Amniotic epithelial cell (primary cell): ENCODE measurements at places on chromosomes 3 and 15.
A peak's percentile ranks its signal among the peaks of the same experiment; 100 is the strongest.

GRCh38 chr3:44883999-44884431 lies 9.6 kb downstream of the TGM4 start:
- DNase-seq = peak; percentile 87

GRCh38 chr3:133377396-133377795 lies 22.5 kb upstream of the BFSP2 start:
- peak; percentile 43 for DNase-seq

- peak; percentile 34 for DNase-seq
Measured at GRCh38 chr15:73704869-73705645, 20.9 kb downstream of the CD276 start.

GRCh38 chr3:128369881-128370642 lies 96.6 kb downstream of the DNAJB8 start:
- DNase-seq = no peak

DNA sequence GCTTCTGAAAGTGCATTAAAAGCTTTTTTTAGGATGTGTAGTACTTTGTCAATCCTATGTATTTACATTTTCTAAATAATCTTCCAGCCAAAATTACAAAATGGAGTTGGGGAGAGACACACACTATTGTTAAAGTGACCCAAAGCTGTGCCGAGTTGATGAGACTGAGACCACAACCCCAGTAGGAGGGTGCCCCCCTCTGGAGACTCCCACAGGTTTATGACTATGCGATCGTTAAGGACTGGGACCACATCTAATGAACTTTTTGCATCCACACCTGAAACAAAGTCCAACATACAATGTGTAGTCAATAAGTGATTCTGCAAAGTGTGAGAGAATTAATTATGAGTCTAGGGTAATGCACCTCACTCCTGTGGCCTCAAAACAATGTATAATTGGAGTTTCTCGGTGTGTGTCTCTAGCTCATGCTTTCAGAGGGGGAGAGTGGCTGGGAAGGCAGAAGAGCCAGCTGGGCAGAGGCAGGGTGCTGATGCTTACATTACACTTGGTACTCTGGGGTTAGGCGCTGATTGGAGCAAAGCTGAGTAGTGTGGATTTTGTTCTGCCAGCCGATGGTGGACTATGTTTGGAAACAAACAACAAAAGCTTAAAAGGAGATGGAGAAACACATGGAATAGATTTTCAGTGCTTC lies 102.8 kb downstream of the KCNH8 start:
- no peak for DNase-seq

DNA sequence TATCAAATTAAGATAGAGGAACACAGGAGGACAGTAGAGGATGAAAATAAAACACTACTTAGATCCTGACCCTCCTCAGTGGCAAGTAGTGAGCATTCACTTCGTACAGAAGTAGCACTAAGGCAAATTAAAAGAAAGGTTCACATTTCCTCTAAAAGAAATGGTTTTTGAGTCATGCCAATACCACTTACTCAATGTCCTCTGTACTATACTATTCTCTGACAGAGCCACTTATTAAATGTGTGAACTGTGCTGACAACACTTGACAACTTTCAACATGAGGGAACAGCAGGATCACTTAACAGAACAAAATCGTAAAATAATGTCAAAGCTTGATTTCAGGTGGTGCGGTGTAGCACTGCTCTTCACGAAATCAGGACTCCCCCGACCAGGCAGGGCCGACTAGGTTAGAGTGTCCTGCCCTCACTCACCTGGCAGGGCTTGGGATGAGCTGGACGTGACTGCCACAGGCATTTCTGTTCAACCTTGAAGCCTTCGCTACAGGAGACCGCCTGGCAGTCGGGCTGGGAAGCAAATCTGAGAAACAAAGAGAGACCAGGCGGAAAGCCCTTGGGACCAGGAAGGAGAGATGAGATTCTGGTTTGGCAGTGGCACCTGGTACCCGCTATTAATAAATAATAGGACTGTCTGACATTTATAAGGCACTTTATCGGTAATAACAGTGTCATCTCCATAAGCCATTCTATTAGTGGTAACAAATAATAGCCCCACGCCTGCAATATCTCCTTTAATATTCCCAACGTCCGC lies 611 bp upstream of the SLC27A2 start:
- DNase-seq = no peak

- no peak for DNase-seq
Measured at GRCh38 chr3:126714276-126714900, 10.3 kb downstream of the CHCHD6 start.

- peak; percentile 72 for DNase-seq
Measured at GRCh38 chr15:86611417-86612040, 531.9 kb downstream of the AGBL1 start.

GRCh38 chr3:65201926-65202325 lies 514.1 kb upstream of the ADAMTS9 start:
- DNase-seq = peak; percentile 65

DNA sequence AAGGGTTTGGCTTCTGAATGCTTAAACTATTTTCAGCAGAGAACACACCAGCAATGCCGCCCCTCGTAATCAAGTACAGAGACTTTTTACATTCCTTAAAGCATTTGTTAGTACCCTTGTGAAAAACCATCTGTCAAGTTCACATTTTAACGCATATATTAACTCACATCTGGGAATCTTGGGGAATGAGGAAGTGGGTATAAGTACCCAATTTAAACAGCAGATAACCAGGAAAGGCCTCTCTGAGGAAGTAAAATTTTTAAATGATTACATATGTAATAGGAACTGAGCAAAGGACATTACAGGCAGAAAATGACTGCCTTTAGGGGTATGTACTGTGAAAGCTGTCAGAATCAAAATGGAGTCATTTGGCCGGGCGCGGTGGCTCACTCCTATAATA lies 12.8 kb upstream of the CFAP44 start:
- DNase-seq = no peak

GRCh38 chr3:119295816-119296726 lies 1.9 kb downstream of the ARHGAP31 start:
- peak; percentile 84 for DNase-seq

DNA sequence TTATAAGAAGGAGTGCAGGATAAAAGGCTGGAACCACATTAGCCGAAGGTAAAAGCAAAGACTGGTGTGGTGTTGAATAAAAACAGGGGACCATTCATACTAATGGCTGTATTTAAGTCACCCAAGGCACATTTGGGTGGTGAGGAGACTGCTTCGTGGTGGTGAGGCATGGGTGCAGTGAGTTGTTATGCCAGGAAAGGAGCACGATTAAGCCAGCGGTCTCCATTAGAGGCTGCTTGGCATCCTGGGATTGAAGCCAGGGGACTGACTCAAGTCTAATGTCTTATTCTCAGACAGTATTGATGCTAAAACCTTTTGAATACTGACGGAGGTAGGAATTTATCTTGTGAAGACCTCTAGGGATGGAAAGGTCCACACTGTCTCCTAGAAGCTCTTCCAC lies 21.9 kb downstream of the FEM1B start:
- no peak for DNase-seq

- DNase-seq = peak; percentile 90
Measured at GRCh38 chr3:111809186-111809585, 49.9 kb upstream of the PHLDB2 start.

GRCh38 chr3:46097691-46098241 lies 70.5 kb upstream of the XCR1 start:
- peak; percentile 57 for DNase-seq

GRCh38 chr3:135131290-135131689 lies 336.2 kb downstream of the EPHB1 start:
- DNase-seq = no peak

DNA sequence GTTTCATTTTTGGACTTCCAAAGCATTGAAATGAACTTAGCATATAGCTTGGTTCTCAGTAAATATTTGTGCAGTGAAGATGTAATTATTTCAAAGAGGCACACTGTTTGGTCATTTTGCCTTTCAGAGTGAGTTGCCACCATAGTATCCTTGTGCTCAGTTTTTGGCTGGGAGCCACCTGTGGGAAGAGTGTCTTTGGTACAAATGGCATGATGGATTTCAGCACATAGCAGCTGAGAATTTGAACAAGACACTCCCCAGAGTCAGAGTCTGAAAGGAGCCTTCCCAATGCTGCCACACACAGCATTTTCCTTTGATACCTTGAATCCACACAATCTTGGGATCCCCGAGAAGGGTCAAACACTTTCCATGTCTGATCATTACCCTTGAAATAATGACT lies 897.2 kb upstream of the ARPP21 start:
- no peak for DNase-seq

DNA sequence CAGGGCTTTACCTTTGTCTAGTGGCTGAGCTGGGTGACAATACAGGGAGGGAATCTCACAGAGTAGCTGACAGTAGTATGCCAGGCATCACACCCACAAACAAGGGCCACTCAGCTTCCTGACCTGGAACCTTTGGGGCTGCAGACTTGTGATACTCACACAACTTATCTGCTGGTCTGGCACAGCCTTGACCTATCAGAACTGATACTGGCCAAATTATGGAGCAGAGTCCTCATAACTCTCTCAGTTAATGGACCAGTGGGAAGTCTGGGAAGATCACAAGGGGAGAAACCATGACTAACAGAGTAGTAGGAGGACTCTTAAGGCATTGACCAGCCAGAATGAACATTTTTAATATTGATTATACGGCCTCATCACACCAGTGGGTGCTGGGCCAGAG lies 19.4 kb downstream of the MRPL46 start:
- DNase-seq = no peak

DNA sequence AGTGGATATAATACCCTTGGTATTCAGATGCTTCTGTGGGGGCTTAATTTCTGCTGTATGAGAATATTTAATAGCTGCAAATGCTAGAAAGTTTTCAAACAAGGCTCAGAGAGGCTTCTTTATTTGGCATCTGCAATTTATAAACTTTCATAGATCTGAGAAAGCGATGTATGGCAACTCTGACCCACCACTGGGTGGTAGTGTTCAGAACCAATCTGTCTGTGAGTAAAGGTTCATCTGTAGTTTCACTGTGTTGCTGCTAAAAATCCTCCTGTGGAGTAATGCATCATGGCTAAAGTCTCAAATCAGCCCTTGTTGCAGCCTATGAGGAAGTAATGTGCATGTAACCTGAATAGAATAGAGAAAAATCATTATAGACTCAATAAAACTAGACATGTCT lies 47.4 kb downstream of the CLSTN2 start:
- no peak for DNase-seq

DNA sequence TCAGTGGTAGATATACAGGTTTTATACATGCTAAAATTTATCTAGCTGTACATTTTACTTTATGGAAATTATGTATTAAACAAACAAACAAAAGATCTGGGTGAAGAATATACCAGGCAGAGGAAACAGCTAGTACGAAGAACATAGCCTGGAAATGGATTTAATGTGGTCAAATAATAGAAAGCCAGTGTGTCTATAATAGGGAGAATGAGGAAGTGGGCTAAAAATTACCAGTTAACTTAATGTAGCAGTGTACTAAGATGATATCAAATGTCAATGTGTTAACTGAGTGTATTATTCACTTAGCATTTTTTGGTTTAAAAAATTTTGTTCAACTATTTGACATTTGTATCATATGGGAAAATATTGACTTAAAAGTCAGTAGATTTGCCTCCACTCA lies 22.8 kb upstream of the SLC15A2 start:
- no peak for DNase-seq

- no peak for DNase-seq
Measured at GRCh38 chr15:101173233-101174119, 78.4 kb downstream of the CHSY1 start.

- no peak for DNase-seq
Measured at GRCh38 chr3:78794431-78794830, 973.4 kb downstream of the ROBO1 start.

DNA sequence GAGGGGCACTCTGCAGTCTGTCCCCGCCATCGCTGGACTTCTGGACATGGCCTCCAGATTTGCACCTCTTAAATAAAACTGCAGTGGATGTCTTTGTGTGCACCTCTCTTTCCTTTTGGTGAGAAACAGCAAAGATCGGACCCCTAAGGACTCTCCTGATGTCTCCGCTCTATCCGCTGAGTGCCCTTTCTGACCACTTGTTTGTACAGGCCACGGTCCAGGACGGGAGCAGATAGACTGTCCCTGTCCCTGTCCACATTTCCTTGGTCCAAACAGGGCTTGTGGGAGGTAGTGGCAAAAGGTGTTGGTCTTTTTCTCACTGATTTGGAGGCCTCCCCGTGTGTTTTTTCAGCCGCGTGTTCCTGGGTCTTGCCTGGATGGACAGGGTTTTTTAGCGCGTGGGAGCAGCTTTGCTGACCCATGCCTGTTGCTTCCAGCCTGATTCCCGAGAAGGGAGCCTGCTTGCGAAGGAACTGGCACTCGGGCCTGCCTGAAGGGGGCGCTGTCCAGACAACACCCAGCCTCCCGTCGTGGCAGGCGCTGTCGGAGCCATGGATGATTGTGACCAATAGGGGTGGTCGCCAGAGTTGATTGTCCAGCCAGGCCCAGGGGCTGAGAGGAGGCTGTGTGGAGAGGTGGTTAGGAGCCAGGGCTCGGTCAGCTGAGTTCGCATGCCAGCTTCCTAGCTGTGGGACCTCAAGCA lies 13.2 kb upstream of the STAB1 start:
- peak; percentile 43 for DNase-seq

GRCh38 chr15:48355377-48355776 lies 24.1 kb downstream of the DUT start:
- DNase-seq = peak; percentile 82

DNA sequence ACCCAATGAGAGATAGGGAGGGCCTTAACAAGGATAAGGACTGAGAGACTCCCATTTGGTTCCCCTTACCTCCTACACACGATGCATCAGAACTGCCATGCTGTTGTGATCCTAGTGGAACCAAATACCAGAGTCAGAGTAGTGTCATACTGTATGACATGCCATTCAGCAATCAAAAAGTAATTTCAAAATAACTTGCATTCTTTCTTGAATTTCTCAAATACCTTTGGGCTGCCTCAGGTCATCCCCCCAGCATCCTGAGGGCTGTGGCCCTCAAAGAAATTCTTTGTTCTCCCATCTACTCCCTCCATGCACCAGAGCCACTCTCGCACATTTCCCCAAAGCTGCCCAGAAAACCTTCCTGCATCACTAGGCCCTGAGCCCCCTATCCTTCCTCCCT lies 68.9 kb upstream of the PPP2R3A start:
- peak; percentile 16 for DNase-seq

DNA sequence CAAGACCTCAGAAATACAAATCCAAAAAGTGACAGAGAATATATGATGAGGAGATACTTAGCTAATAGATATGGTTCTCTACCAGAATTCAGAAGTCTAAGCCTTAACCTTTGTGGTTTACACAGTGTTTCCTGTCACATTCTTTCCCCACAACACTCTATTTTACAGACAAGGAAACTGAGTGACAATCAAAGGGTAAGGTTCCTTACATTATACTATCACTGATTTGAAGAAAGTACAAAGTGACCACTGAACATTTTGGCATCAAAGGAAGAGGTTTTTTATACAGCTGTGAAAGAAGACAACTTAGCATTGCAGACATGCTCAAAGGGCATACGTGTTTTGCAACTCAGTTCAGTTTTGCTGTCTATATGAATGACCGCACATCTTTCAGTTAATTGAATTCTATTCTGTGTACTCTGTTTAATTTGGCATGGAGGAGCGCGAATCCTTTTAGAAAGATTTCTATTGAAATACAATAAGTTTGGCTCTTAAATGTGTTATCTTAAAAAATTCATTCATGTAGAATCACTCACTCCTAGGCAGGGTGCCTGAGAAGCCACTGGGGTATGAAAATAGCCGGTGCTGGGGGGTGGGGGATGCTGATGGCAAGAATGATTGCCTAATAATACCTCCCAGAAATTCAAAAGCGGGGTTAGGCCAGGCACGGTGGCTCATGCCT lies 66.5 kb upstream of the SKOR1 start:
- DNase-seq = no peak

GRCh38 chr3:197828-198491 lies 1.4 kb downstream of the CHL1 start:
- no peak for DNase-seq

- DNase-seq = peak; percentile 82
Measured at GRCh38 chr15:72685925-72686794, at the start of the genes BBS4 and HIGD2B. Gene BBS4, plus strand, starts transcription at chr15:72686207. Its CDS starts 21 bp downstream, at chr15:72686228. Gene HIGD2B, minus strand, starts transcription at chr15:72686182. Its CDS starts 9,808 bp downstream, at chr15:72676374.

- DNase-seq = no peak
Measured at GRCh38 chr3:128281056-128281455, 127.8 kb downstream of the EEFSEC start.
